ENCODE measurements at places on chromosomes 2 and 18. TPM values are rescaled to one million over a fixed set of nuclear protein-coding genes. Genes with fewer than 3 reads are reported as not detected.

GRCh38 chr2:165193178-165193777 lies 10.6 kb downstream of the SCN3A start:
- DNase-seq = no peak

- no peak for DNase-seq
These were observed 97.5 kb upstream of the CD302 start for GRCh38 chr2:159895258-159896065.

- DNase-seq = no peak
These were observed 4.2 kb downstream of the GNLY start for GRCh38 chr2:85698184-85698879.

DNA sequence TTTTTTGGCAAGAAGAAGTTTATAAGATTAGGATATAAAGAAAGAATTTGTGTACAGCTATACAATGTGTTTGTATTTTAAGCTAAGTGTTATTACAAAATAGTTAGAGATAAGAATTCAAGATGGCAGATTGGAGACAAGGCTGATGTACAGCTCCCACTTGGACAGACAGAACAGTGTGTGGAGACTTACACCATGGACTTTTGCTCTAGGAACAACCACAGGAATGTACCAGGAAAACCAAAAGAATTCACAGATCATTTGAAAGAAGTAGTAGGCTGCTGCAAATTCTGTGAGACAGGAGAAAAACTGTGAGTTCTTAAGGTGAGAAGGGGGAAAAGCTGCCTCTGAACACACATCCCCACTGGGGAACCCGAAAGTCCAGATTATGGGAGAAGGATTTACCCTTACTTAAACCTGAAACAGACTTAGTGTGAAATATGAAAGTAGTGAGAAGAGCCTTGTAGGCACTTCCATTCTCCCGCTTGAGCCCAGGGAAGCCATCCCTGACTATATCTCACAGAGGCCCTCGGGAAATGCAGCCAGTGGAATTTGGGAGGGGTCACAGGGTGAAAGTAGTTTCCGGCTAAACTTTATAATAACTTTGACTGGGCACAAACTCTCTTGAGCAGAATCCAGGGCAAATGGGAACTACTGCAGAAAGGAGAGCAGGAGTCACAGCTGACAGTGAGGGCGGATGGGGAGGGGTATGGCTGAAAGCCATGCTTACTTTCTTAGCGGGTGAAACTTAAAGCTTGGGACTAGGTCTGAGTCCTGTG lies 11.6 kb upstream of the RPRD1A start:
- no peak for DNase-seq

- DNase-seq = no peak
These were observed 33.5 kb upstream of the CD226 start for GRCh38 chr18:69980982-69981804.

DNA sequence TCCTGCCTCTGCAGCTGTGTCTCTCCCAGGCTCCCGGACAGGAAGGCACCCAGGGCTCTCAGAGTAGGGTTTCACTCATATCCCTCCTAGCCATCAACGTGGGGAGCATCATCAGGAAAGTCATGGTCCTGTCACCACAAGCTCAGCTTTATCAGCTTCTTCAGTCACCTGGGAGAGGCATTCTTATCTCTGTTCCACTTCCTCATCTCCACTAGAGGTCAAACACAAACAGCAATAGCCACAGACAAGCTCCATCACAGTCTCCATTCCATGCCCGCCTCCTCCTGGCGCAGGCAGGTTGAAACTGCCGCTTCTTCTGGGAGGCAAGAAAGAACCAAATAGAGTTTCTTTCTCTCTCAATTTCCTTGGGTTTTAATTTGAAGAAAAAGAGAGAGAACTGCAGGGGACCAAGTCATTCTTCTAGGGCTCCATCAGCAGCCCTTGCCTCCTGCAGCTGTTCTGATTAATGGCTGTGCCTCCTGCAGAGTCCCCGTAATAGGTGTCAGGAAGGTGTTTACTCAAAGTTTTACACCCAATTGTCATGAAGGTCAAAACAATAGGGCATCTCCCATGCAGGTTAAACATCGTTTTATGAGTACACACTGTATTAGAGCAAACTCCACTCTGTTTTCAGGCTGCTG lies 377.9 kb downstream of the TMEM182 start:
- no peak for DNase-seq

DNA sequence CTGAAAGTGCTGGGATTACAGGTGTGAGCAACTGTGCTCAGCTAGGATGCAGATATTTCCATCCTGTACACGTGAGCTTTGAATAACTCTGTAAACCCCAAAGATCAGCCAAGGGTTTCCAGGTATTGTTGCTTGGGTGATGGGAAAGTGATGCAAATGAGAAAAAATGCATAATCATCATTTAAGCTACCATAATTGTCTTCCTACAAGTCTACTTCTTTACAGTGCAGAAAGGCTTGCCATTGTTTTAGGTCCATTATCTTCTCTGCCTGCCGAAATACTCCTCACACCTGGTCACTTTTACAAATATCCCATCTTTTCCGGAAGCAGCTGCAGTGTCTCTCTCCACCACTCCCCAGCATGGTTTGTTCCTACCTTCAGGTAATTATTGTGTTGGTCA lies 259.8 kb upstream of the CCDC68 start:
- DNase-seq = no peak

FSIP2 gene
- total RNA-seq = 2.3 TPM

CCDC148 gene
- total RNA-seq = 9.8 TPM

BOLL gene
- not detected for total RNA-seq
